Effector CD4-positive, alpha-beta T cell (primary cell): ENCODE measurements at places on chromosomes 2 and 18.

DNA sequence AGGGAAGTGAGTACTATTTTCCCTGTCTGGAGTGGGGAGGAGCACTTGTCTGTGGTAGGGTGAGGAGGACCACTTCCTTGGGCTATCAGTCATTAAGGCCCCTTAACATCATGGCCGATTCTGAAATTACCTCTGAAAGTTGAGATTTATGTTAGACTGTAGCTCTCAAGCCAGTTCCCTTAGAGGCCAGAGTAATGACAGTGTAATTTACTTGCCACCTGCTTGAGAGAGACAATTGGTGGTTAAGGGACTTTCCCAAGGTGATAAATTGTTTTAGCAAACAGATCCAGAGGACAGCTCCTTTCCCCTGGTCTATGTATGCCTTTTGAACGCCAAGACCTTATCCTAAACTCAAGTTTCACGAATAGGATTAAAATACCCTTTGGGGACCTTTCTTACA lies 56.1 kb downstream of the NEDD4L start:
- no peak for DNase-seq

DNA sequence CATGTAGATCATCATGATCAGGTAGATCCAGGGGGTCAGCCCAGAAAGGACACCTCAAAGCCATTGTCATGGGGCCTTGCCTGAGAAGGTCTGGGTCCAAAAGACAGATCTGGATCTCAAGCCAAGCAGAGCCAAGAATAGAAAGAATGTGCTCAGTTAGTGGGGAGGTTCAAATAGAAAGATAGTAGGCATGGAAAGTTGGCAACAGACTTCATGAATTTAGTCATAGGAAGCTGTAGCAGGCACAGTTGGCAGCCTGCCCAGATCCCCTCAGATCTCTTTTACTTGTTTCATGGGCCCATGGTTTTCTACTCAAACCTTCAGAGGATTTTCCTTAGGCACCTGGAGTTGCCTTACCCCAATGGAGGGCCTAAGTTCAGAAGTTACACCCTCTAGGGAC lies 767.0 kb downstream of the SLC4A3 start:
- no peak for DNase-seq

GRCh38 chr18:63260380-63260754 lies 59.2 kb downstream of the BCL2 start:
- no peak for DNase-seq

DNA sequence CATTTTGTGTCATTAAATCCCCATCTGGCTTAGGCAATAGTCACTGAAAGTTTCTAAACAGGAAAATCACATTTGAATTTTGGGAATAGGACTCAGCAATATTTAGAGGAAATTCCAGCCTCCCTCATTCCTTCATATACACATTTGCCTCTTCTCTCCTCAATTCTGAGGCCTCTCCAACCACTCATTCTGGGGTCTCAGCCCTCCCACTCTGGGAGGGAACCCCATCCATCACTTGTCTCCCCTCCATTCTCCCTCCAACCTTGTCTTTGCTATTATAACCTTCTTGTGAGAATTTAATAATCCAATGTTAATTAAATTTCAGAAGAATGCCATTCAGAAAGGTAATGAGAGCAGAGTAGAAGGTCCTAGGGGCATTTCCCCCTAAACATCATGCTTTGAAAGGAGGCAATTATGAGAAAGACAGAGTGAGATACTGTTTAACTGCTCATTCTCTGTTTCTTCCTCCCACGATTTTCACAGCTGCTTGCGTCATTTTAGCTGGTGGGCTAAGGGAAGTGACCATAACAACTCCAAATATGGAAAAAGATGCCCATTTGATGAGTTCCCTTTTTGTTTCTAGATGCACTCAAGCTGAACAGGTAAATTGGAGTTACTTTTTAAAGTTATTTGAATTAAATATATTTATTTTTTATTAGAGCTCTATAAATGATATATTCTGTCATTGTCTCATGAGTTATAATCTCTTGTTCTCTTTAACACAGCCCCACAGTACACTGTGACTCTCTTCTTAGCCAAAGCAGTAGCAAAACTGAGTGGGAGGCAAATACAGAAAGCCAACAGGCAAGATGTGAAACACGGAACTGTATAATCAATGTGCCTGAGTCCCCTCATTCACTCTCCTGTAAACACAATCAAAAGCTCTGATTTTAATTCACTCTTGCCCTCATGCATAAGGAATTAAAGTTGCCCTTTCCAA lies 135.1 kb downstream of the DLGAP1 start:
- DNase-seq: no peak

- no peak for DNase-seq
These were observed 2.8 kb upstream of the BOK start for GRCh38 chr2:241555711-241556110.

GRCh38 chr2:240257940-240258580 lies 117.6 kb upstream of the OTOS start:
- DNase-seq: no peak
